ENCODE measurements at places on chromosomes 16 and 17.

GRCh38 chr16:59527206-59527997 is 793.3 kb upstream of the GOT2 start:
- DNase-seq = no peak

- no peak for DNase-seq
Measured at GRCh38 chr17:68459037-68459639, 1.8 kb upstream of the WIPI1 start.

GRCh38 chr16:12819126-12820117 is 15.7 kb upstream of the CPPED1 start:
- DNase-seq = peak; percentile 79

GRCh38 chr16:87186446-87186845 is 130.7 kb downstream of the C16orf95 start:
- DNase-seq = no peak

DNA sequence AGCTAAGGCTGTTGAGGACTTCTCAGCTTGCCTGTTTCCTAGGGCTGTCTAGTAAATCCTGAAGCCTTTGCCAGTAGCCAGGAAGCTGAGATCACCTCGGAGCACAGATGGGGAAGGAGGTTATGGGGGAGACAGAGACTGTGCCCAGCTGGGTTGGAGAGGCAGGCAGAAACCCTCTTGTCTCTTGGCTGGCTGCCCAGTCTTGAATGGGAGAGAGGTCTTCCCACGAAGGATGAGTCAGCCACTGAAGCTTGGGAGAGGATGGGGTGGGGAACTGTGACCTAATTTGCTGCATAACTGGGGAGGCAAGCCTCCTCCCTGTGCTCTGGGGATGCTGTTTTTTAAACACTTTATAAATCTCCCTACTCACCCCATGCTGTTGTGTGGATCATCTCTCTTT is 69.8 kb downstream of the SHISA9 start:
- DNase-seq = no peak

GRCh38 chr17:75069783-75070182 is 18.0 kb upstream of the SLC16A5 start:
- no peak for DNase-seq

DNA sequence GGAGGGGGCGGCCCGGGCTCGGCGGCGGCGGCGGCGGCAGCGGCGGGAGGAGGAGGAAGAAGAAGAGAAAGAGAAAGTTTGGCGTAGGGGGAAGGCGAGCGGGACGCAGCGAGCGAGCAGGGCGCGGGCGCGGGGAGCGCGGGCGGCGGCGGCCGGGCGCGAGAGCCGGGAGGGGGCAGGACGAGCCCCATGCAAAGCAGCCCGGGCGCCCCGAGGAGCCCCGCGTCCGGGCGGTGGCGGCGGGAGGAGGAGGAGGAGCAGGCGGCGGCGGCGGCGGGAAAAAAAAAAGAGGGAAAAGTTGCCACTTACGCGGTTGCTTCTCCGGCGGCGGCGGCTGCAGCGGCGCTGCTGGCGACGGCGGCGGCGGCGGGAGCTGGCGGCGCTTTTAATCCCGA is 10.3 kb upstream of the ZFHX3 start:
- peak; percentile 66 for DNase-seq

DNA sequence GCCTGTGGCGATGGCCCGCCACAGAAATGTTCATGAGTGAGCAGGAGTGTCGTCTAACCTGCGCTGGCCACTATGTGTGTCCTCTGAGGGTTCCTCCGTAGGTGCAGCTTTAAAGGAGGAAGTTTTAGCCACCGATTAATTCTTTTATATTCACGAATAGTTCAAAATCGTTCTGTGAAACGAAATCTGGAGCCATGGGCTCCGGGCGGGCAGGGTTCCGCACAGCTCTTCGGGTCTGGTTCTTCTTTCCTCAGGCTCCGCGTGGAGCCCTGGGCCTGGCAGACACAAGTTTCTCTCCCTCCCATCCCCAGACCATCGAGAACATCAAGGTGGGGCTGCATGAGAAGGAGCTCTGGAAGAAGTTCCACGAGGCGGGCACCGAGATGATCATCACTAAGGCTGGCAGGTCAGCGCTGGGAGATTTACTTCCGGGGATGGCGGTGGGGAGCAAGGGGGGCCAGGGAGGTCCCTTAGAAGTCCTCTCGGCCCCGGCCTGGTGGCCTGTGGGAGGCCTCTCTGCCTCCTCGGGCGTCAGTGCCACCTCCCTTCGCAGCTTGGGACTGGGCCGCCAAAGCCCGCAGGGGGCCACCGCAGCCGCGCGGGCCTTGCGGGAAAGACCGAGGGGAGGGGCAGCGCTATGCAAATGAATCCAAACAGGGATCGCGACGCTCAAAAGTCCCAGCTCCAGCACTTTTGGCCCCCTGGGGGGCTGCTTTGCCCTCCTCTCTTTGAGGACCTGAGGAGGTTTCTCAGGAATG is 5.2 kb downstream of the TBX4 start:
- DNase-seq = peak; percentile 20

DNA sequence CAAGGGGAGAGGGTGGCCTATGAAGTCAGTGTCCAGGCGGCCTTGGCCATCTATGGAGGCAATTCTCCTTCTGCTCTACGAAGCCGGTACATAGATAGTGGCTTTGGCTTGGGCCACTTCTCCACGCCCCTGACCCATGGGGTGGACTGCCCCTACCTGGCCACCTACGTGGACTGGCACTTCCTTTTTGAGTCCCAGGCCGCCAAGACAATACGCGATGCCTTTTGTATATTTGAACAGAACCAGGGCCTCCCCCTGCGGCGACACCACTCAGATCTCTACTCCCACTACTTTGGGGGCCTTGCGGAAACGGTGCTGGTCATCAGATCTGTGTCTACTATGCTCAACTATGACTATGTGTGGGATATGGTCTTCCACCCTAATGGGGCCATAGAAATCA is 17.3 kb downstream of the AOC3 start:
- no peak for DNase-seq

DNA sequence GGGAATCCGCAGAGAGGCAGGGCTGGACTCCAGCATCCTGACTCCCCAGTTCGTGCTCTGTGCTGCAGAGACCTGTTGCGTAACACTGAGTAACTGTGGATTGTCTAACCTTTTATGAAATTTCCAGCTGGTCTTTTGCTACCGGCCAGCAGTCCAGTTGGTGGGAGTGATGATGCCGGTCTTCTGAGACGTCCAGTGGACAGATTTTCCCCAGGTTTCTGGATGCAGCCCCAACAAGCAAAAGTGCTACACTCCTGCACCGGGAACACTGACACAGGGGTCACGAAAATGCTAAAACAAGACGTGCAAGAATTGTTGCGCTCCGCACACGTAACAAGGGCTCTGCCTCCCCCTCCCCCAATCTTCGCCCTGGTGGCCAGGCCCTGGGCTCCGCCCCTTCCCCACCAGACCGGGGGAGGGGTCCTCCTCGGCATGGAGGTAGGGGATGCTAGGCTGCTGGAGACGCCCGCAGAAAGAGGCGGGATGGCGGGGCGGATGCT is 701 bp upstream of the MRC2 start:
- DNase-seq = peak; percentile 75

DNA sequence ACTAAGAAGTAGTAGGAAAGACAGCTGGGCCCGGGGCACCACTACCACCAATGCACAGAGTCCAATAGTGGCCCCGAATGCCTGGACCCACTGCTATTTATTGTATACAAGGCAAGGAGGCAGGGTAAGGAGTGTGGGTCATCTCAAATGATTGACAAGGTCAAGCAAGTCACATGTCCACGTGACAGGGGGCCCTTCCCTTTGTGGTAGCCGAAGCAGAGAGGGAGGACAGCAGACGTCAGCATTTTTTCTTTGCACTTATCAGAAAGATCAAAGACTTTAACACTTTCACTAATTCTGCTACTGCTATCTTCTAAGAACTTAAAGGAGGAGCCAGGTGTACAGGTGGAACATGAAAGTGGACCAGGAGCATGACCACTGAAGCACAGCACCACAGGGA is 6.5 kb downstream of the VPS53 start:
- no peak for DNase-seq

GRCh38 chr17:78101542-78101941 is 27.0 kb downstream of the TMC6 start:
- DNase-seq = no peak

- peak; percentile 51 for DNase-seq
Measured at GRCh38 chr16:56424791-56425438, 430 bp downstream of the AMFR start.

GRCh38 chr16:287298-287811 is 4.4 kb downstream of the PDIA2 start:
- no peak for DNase-seq

DNA sequence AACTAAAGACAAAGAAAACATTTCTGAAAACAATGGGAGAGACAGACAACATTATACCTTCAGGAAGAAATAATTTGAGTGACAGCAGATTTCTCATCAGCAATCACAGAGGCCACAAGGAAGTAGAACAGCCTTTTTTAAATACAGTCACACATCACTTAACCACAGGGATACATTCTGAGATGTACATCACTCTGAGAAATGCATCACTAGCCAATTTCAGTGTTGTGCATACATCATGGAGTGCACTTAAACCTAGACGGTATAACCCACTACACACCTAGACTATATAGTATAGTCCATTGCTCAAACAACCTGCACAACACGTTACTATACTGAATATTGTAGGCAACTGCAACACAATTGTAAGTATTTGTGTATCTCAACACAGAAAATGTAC is 24.9 kb upstream of the ALOX12 start:
- DNase-seq = no peak

DNA sequence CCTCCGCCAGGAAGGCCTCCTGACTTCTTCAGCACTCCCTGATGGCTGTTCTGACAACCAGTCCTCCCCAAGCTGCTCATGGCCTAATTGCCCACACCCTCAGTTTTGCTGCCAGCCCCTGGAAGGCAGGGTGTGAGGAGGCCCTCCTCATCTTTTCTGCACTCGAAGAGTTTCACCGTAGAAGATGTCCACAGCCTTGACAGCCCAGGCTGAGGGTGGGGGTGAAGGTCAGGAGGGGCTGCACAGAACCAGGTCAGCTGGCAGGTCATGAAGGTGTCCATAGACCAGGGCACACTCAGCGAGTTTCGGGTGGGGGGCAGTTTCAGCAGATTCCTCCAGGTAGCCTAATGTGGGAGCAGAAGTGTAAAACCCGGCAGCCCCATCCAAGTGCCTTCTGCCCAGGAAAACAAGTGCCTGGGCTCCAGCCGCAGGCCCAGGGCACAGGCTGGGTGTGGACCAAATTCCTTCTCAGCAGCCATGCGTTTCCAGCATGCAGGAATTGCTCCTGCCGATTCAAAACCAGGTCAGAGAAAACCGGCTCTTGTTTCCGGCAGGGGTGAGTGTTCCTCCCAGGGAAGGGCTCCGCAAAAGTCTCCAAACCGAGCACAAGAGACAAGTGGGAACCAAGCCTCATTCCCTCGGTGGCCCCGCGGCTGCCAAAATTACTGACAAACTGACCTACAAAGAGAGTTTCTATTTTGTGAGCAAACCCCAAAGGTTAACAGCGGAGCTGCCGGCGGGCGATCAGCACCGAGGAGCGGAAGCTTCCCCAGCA is 228.8 kb downstream of the C16orf78 start:
- DNase-seq = no peak

DNA sequence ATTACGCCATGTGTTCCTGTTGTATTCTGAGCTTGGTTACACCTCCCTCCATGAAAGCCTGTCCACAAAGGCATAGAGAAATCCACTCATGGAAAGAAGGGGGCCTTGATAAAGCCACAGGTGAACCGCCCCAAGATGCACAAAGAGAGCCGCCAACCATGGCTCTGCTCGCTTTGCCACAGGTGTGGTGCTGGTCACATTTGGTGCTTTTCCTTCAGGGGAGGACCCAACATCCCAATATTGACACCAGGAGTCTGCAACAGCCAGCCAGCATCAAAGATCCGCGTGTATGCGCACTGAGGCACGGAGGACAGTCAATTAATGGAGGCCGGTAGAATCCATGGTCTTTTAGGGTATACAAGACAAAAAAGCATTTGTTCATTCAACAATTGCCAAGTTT is 7.3 kb downstream of the ABCA3 start:
- no peak for DNase-seq

- DNase-seq = no peak
Measured at GRCh38 chr16:3097266-3097665, 1.8 kb downstream of the ZSCAN10 start.

- peak; percentile 80 for DNase-seq
Measured at GRCh38 chr17:8073627-8074484, 13.7 kb downstream of the ALOX12B start.

GRCh38 chr17:75826561-75827307 is 17.5 kb downstream of the UNC13D start:
- no peak for DNase-seq

- DNase-seq = no peak
Measured at GRCh38 chr16:67252609-67253497, 4.1 kb downstream of the SLC9A5 start.

- no peak for DNase-seq
Measured at GRCh38 chr16:86317813-86318650, 192.3 kb upstream of the FOXF1 start.

- DNase-seq = no peak
Measured at GRCh38 chr16:78705694-78706093, 606.2 kb downstream of the WWOX start.

DNA sequence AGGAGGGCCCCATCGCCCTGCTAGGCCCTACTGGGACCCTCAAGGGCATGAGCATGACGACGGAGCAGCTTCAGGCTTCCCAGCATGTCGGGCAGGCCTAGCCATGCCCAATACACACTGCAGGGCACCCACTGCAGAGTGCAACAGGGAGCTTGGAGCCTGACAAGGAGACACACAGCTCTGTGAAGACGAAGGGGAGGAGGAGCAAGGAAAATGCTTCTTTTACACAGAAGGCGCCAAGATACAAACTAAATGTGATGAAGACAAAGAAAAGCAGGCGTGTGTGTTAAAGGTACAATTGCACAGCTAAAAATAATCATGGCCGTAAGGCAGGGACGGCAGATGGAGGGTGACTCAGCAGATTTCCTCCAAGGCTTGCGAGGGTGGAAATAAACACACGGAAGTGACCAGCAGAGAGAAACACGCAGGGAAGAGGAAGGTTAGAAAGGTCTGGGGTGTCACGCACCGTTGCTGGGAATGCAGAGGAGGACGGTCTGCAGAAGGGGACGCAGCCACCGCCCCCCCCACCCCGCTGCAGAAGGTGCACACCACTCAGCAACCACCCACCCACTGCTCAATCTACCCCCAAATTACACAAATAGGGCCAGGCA is 108.5 kb downstream of the ZNF778 start:
- DNase-seq = peak; percentile 66

- DNase-seq = no peak
Measured at GRCh38 chr16:75927810-75928209, 201.5 kb upstream of the CPHXL start.

- no peak for DNase-seq
Measured at GRCh38 chr17:31431852-31432658, 40.6 kb downstream of the RAB11FIP4 start.

- no peak for DNase-seq
Measured at GRCh38 chr16:81623365-81624102, 155.6 kb upstream of the PLCG2 start.

- no peak for DNase-seq
Measured at GRCh38 chr16:64846966-64847365, 274.9 kb downstream of the CDH11 start.
